Activated T-helper 9 cell treated with anti-CD3 and anti-CD28 coated beads, Interleukin-2, amount 50 U/mL, for 16 hours (primary cell): ENCODE measurements at places on chromosomes 7 and 10.

GRCh38 chr7:134514106-134514505 lies 13.3 kb upstream of the AKR1B10 start:
- no peak for DNase-seq

DNA sequence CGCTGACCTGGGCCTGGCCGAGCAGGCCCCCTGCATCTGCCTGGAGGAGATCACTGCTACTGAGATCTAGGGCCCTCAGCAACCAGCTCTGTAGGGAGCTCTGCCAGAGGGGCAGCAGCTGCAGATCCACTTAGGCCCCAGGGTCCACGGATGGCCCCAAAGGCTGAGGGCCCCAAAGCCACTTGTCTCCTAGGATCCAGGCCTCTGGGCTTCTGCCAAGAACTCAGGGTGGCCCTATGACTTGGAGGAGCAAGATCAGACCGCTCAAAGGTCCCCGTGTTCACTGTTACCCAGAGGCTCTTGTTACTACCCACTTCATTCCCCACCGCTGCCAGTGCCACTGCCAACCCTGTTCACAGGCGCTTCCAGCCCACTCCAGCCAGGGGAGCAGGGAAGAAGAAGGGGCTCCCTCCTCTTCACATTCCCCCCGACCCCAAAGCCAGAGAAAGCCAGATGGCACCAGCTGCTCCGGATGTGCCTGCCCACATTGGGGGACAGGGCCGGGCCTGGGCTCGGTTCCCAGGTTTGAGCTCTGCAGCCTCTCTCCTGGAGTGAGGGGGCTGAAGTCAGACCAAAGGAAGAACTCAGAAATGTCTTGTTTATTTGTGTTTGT lies 7.6 kb downstream of the LZTS2 start:
- no peak for DNase-seq

- DNase-seq = no peak
Observed at GRCh38 chr7:82443547-82444219, at the start of gene CACNA2D1. CACNA2D1 (minus strand) TSS chr7:82443777.

GRCh38 chr10:42422911-42423310 lies 215.5 kb downstream of the ZNF33B start:
- DNase-seq = no peak

DNA sequence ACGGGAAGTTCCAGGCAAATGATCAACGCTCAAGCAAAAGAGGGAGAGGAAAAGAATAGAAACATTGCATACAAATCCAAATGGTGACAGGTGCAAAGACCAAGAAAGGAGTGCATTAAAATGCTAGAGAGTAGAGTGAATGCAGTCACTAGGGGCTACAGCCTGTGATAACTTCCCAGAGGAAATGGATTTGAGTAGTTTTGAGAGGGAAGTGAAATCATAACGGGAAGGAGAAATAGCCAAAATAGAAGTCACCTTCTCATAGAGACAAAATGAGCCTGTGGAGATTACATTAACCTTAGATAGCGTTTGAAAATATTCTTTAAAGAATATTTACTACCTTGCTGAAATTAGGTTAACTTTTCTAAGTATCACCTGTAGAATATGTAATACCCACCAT lies 26.5 kb downstream of the NUP42 start:
- DNase-seq = no peak

- DNase-seq = no peak
Observed at GRCh38 chr10:5613481-5614154, 52.8 kb downstream of the ASB13 start.

DNA sequence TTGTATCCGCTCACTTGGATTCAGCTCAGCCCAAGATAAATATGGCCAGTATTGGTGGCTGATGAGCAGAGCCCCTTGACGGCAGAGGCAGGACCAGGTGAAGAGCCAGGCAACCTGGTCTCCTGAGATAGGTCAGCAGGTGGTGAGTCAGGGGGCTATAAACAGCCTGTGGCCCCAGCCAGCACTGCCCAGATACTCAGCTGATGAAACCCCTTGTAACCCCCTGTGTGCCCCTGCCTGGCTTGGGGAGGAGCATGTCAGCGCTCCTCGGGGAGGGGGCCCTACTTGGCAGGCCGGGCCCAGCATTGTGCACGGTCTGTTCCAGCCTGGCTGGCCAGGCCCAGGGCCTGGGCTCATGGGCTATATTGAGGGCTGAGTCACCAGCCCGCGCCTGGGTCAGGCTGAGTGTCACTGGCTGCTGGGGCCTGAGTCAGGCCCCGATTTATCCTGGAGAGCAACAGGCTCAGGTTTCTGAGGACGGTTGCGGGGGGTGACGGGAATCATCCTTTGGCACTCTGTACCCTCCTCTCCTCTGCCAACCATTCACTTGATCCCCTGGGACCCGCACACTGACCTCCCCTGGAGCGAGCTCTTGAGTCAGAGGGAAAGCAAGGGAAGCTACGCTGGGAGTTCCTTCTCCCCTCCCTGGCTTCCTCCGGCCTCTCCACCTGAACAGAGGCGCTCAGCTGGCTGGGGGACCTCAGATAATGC lies 2.8 kb upstream of the FLNC start:
- no peak for DNase-seq

GRCh38 chr10:57993302-57993701 lies 274.4 kb downstream of the IPMK start:
- DNase-seq = no peak

GRCh38 chr10:31952066-31952465 lies 23.4 kb upstream of the ARHGAP12 start:
- no peak for DNase-seq

GRCh38 chr10:62911210-62911963 lies 95.2 kb upstream of the EGR2 start:
- DNase-seq = no peak

- no peak for DNase-seq
Observed at GRCh38 chr7:114375907-114376306, 38.7 kb upstream of the FOXP2 start.
